HFFc6 (cell line): ENCODE measurements at places on chromosomes 12 and 14. TPM values are rescaled to one million over a fixed set of nuclear protein-coding genes. Genes with fewer than 3 reads are reported as not detected.

- H3K36me3 ChIP-seq, result peaks cover 39% of the 10 kb centered on the region
- DNase-seq, result no peak
- peaks cover 59% of the 10 kb centered on the region for H3K4me1 ChIP-seq
- 0 out of 2 replicates have a peak overlapping the region, but pooled peaks have one; percentile 17 for H3K27ac ChIP-seq
- no peaks in the 10 kb centered on the region for H3K27me3 ChIP-seq
- peak overlapping the region; percentile 60 for H3K4me3 ChIP-seq
These were observed 417.6 kb downstream of the PCNX1 start for GRCh38 chr14:71324767-71325272.

DNA sequence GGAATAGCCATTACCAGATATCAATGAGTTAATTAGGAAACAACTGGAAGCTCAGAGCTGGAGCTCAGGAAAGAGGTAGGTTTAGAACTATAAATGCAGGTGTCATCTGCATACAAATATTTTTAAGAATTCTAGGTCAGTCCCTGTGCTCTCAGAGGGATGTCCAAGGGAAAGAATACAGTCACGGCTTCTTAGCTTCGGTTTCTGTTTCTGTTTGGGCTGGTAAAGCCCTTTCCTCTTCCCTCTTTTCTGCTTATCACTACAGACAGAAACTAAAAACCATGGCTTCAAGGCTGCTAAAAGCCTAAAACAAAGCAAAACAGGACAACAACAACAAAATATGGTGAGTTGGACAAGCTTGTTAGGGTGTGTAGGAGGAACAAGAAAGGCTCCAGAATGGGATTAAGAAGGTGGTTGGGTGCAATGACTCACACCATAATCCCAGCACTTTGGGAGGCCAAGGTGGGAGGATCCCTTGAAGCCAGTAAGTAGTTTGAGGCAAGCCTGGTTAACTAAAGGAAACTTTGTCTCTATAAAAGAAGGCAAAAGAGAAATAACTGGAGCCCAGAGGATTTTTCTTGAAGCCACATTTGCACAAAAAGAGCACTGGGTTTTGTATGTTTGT is 113.0 kb downstream of the SEC23A start:
- no peak for DNase-seq
- H3K27ac ChIP-seq, result no peak overlapping the region
- no peaks in the 10 kb centered on the region for H3K27me3 ChIP-seq
- peaks cover 9% of the 10 kb centered on the region; the same call in 1 of the 2 replicates for H3K4me1 ChIP-seq

DNA sequence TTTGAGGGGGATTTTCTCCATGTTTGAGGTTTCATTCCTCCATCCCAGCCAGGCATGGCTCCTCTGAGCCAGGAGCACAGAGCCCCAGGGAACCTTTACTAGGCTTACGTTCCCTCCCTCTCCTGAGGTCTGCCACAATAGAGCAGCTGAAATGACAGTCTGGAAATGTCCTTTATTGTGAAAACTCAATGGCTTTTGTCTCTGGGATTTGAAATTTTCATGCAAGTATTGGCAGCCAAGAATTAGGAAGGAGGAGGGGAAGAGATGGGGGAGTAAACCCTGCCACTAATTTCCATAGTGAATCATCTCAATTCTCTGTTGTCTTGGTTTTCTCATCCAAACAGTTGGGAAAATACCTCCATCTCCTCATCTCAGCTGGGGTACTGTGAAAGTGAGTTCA is 2.6 kb upstream of the PLEKHG3 start:
- peaks cover 33% of the 10 kb centered on the region for H3K27me3 ChIP-seq
- DNase-seq, result no peak

- DNase-seq, result peak; percentile 27
- H3K4me1 ChIP-seq, result peaks cover 9% of the 10 kb centered on the region
- H3K4me3 ChIP-seq, result no peak overlapping the region
- no peak overlapping the region for H3K27ac ChIP-seq
- no peaks in the 10 kb centered on the region; the same call in 1 of the 2 replicates for H3K27me3 ChIP-seq
These were observed 45.2 kb upstream of the BAZ1A start for GRCh38 chr14:34920339-34920738.

- H3K4me1 ChIP-seq, result peaks cover 6% of the 10 kb centered on the region; the same call in 1 of the 2 replicates
- no peaks in the 10 kb centered on the region for H3K36me3 ChIP-seq
- H3K27ac ChIP-seq, result no peak overlapping the region
- H3K4me3 ChIP-seq, result no peak overlapping the region
These were observed 50.2 kb downstream of the MIPOL1 start for GRCh38 chr14:37247791-37248461.

- H3K27ac ChIP-seq, result no peak overlapping the region
- peaks cover 32% of the 10 kb centered on the region for H3K27me3 ChIP-seq
- H3K4me1 ChIP-seq, result no peaks in the 10 kb centered on the region
- no peak for DNase-seq
- H3K4me3 ChIP-seq, result no peak overlapping the region
- no peaks in the 10 kb centered on the region for H3K36me3 ChIP-seq
These were observed 323.3 kb upstream of the RTL1 start for GRCh38 chr14:101226603-101227425.

GRCh38 chr14:76924371-76925096 is 98.3 kb downstream of the LRRC74A start:
- H3K27ac ChIP-seq, result no peak overlapping the region
- H3K27me3 ChIP-seq, result peaks cover 4% of the 10 kb centered on the region
- no peak for DNase-seq
- peaks cover 52% of the 10 kb centered on the region for H3K4me1 ChIP-seq
- H3K4me3 ChIP-seq, result no peak overlapping the region

- H3K4me3 ChIP-seq, result no peak overlapping the region
- no peak for DNase-seq
- H3K4me1 ChIP-seq, result no peaks in the 10 kb centered on the region
- H3K27ac ChIP-seq, result peak overlapping the region; percentile 33
- peaks cover 31% of the 10 kb centered on the region for H3K36me3 ChIP-seq
These were observed 9.7 kb downstream of the PNN start for GRCh38 chr14:39184628-39185255.

DNA sequence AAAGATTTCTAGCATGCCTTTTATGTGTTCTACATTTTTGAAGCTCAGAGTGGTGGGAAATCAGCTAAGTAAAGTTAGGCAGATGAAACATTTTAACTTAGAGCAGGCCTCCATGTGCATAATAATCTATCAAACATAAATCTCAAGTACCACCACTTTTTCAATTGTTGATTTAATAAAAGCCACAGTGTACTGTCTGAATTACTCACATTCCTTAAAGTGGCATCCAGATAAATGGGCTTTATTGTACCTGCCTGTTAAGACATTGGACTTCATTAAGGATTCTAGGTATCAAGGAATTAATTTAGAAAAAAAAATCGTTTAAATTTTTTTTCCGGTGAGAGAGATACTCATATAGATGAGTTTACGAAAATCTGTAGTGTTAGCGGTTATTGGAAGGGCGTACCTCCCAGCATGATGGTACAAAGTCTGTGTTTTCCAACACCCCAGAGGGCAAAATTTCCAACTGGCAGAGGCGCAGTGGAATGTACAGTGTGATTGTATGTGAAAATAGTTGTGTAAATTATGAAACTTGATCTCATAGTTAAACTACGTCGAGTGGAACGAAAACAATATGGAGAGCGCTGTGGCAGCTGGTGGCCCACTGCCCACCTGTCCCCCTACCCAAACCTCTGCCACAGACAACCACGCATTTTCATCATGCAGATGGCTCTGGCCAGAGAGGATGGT is 25.0 kb downstream of the ELK3 start:
- H3K36me3 ChIP-seq, result peaks cover 45% of the 10 kb centered on the region
- H3K4me1 ChIP-seq, result peaks cover 79% of the 10 kb centered on the region
- H3K4me3 ChIP-seq, result peak overlapping the region; percentile 85

- H3K27me3 ChIP-seq, result peaks cover 1% of the 10 kb centered on the region; the same call in 1 of the 2 replicates
- no peaks in the 10 kb centered on the region; the same call in 1 of the 2 replicates for H3K36me3 ChIP-seq
- H3K27ac ChIP-seq, result no peak overlapping the region
- H3K4me1 ChIP-seq, result no peaks in the 10 kb centered on the region
These were observed 268.1 kb upstream of the RMST start for GRCh38 chr12:97194546-97194945.

GRCh38 chr12:8698132-8698851 is 501 bp downstream of the RIMKLB start:
- peak; percentile 7 for DNase-seq
- H3K27me3 ChIP-seq, result peaks cover 3% of the 10 kb centered on the region

GRCh38 chr12:9906873-9907272 is 25.3 kb downstream of the CLEC2A start:
- H3K4me3 ChIP-seq, result no peak overlapping the region
- peaks cover 19% of the 10 kb centered on the region; the same call in 1 of the 2 replicates for H3K36me3 ChIP-seq
- no peaks in the 10 kb centered on the region; the same call in 1 of the 2 replicates for H3K4me1 ChIP-seq

DNA sequence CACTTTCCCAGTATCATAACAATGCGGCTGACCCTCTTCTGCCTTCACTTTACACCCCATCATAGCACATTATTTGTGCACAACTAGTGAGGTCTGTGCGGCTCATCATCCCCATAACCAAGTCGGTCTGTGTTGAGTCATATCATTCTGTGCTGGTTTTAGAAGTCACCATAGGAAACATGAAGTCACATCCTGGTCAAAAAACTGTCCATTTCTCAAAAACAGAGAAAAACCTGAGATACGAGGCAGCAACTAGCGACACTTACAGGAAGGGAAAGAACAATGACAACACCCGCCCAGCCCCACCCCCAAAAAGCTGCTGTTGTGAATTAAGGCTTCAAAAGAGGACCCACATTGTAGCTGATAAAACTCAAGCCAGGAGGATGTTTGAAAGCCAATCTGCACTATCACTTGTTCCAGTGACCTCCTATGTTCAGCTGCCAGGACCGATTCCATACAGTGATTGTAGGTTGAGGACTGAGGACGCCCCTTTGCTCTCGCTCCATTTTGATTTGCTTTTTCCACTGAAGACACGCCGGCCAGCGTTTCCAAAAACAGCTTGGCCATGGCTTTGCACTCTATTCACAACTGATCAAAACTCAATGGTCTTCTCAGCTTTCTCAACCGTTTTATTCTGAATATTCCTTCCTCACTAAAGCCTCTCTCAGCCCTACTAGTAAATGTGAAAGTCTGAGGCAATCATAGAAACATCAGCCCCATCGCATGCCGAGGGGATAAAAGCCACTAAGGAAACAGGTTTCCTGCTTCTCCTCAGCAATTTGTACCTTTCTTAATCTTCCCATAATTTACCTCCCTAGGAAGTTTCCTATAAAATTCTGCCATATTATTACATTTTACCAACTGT is 87.5 kb downstream of the DUSP16 start:
- no peaks in the 10 kb centered on the region; the same call in 1 of the 2 replicates for H3K27me3 ChIP-seq
- H3K36me3 ChIP-seq, result peaks cover 31% of the 10 kb centered on the region; the same call in 1 of the 2 replicates
- peaks cover 14% of the 10 kb centered on the region for H3K4me1 ChIP-seq
- peak overlapping the region; percentile 22 for H3K27ac ChIP-seq

DNA sequence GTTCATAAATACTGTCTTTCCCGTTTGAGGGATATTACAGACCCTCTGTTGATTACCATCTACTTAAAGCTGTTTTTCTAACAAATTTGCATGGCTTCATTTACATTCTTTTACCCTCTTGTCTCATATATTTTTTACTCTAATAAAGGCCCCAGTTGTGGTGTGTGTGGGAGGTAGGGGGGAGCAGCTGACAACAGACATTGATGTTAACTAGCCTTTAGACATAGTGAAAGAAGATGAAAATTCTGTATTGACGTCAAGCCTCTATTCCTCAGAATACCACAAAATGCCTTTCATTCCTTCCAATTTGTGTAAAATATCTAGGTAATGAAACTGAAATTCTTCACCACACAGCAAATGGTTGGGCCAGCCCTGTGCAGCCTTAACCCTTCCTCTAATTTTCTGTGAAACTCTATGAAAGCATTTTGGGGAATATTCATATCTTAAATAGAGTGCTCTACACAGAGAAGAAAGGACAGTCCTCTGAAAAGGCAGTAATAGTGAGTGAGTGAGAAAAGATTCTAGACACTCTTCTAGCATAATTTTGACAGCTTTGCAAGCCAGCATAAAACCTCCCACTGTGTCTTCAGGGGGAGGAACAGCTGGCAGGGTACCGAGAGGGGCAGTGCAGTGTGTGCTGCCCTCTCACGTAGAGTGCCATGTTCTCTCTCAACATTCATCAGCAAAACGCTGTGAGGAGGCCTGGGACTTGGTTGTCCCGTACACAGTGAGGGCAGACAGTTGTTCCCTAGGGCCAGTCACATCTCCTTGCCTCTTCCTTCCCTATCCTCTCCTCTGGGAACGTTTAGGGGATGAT is 20.1 kb upstream of the CERS5 start:
- peak; percentile 87 for DNase-seq
- peak overlapping the region; percentile 70 for H3K4me3 ChIP-seq
- H3K36me3 ChIP-seq, result peaks cover 49% of the 10 kb centered on the region
- peaks cover 63% of the 10 kb centered on the region for H3K4me1 ChIP-seq

GRCh38 chr12:12990700-12991468 is 9.2 kb downstream of the HEBP1 start:
- H3K27ac ChIP-seq, result peak overlapping the region; percentile 97
- peaks cover 5% of the 10 kb centered on the region; the same call in 1 of the 2 replicates for H3K36me3 ChIP-seq
- no peak for DNase-seq

DNA sequence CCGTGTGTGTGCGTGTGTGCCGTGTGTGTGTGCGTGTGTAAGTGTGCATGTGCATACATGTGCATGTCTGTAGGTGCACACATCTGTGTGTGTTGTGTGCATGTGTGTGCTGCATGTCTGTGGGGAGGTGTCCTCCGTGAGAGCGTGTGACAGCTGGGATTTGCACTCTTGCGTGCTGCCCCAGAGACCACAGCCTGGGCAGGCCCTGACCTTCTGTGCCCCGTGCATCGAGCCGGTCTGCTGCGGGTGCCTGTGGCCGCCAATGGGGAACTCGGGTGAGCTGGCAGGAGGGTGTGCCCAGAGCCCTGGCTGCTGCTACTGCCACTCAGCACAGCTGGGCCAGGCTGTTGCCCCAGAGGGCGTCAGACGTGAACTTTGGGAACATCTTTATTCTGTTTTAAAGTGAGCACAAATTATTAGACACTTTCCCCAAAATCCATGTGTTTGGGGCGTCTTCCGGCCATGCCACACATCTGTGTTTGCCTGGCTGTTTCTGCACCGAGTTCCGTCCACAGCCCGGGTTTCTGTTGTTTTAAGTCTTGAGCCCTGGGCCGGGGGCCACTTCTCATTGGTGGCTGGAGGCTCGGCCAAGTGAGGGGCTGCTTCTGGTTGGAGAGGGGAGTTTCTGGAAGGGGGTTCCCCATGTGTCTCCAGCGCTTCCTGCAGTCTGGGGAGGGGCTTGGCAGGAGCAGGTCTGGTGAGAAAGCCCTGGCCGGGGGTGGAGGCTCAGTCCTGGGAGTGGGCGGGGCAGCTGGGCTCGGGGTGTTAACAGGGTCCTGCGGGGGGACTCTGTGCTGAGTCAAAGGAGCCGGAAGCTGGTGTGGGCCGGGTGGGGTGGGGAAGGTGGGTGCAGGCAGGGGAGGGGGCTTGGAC is 7.6 kb downstream of the CEP170B start:
- peak; percentile 42 for DNase-seq
- H3K36me3 ChIP-seq, result no peaks in the 10 kb centered on the region
- peak overlapping the region; percentile 52 for H3K27ac ChIP-seq
- H3K4me3 ChIP-seq, result no peak overlapping the region; the same call in 1 of the 2 replicates

TSHR gene
- not detected in 3 replicates for total RNA-seq

LRP1-AS gene
- not detected in 3 replicates for total RNA-seq

TAS2R7 gene
- total RNA-seq, result not detected in 3 replicates

OSBPL8 gene
- total RNA-seq, result 66.5 to 78.1 TPM (median 77.8 TPM) in 3 replicates

SERPINA12 gene
- total RNA-seq, result not detected in 3 replicates

CLEC1A gene
- 0.24 to 0.86 TPM (median 0.46 TPM) in 3 replicates for total RNA-seq

KRT75 gene
- total RNA-seq, result not detected in 3 replicates

ZFC3H1 gene
- 23.4 and 25.3 TPM in 2 replicates for total RNA-seq

CDH24 gene
- 6.2 to 9.8 TPM (median 7.1 TPM) in 3 replicates for total RNA-seq

CCDC175 gene
- total RNA-seq, result not detected in 3 replicates

C12orf42 gene
- total RNA-seq, result not detected in 3 replicates

ANO4 gene
- not detected in 2 replicates for total RNA-seq

STAB2 gene
- total RNA-seq, result not detected in 3 replicates

PPM1H gene
- 7.0 to 20.9 TPM (median 13.1 TPM) in 3 replicates for total RNA-seq

LGMN gene
- total RNA-seq, result 40.2 to 54.4 TPM (median 50.4 TPM) in 3 replicates

KRT77 gene
- total RNA-seq, result not detected in 3 replicates
